ENCODE measurements at places on chromosomes 3 and 15. TPM values are rescaled to one million over a fixed set of nuclear protein-coding genes. Genes with fewer than 3 reads are reported as not detected.

AGTR1 gene
- 3.2 TPM for total RNA-seq

CMTM8 gene
- 17.0 TPM for total RNA-seq

TMCO5A gene
- total RNA-seq = not detected

IGSF10 gene
- 15.9 TPM for total RNA-seq

FGD5 gene
- 45.3 TPM for total RNA-seq

TLR9 gene
- total RNA-seq = 0.20 TPM

- peak overlapping the region; percentile 47 for H3K27ac ChIP-seq
- H3K27me3 ChIP-seq = no peaks in the 10 kb centered on the region
- no peak for DNase-seq
- H3K4me3 ChIP-seq = no peak overlapping the region
- no peaks in the 10 kb centered on the region for H3K4me1 ChIP-seq
Observed at GRCh38 chr15:89052474-89052873, 35.8 kb upstream of the ABHD2 start.

GRCh38 chr3:13707456-13707855, 158.5 kb downstream of the FBLN2 start:
- H3K4me3 ChIP-seq = no peak overlapping the region
- DNase-seq = no peak
- no peak overlapping the region for H3K27ac ChIP-seq
- H3K4me1 ChIP-seq = no peaks in the 10 kb centered on the region

DNA sequence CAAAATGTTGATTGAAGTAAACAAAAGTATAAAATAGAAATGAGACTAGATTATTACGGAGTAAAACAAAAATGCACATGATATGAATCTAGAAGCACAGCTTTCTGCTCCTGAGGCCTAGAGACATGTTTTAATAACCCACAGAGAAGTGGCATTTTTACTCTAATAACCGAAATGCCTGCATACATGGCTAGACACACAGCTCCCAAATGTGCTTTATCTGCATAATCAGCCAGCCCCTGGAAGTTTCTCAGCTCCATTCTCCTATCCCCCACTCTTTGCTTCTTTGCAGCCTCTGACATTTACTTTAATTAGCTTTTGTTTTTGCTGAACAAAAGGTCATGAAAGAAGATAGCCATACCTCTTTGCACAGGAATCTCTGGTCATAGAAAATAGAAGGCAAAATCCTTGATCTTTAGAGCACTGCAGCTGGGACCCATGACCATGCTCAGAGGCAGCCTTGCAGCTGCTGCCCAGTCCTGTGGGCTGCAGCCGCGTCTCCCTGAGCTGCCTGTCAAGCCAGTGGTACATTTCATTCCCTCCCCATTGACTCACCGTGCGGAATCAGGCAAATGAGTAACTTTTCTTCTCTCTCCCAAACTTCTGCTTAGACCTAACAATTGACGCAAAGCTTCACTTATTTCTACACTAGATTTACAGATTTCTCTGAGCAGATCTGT, at the start of gene VEPH1:
VEPH1 (minus strand) TSS at position 501 of the 680 bp plus-strand sequence. CDS start 8,067 bp downstream, outside the sequence.
- H3K36me3 ChIP-seq = no peaks in the 10 kb centered on the region
- peaks cover 3% of the 10 kb centered on the region for H3K27me3 ChIP-seq
- H3K4me3 ChIP-seq = peak within 1 kb of the TSS; percentile 14

GRCh38 chr15:79078003-79078402, 12.6 kb downstream of the RASGRF1 start:
- no peak overlapping the region for H3K27ac ChIP-seq
- H3K36me3 ChIP-seq = no peaks in the 10 kb centered on the region
- no peak overlapping the region for H3K4me3 ChIP-seq
- DNase-seq = no peak
- H3K4me1 ChIP-seq = no peaks in the 10 kb centered on the region
- peaks cover 2% of the 10 kb centered on the region for H3K27me3 ChIP-seq

DNA sequence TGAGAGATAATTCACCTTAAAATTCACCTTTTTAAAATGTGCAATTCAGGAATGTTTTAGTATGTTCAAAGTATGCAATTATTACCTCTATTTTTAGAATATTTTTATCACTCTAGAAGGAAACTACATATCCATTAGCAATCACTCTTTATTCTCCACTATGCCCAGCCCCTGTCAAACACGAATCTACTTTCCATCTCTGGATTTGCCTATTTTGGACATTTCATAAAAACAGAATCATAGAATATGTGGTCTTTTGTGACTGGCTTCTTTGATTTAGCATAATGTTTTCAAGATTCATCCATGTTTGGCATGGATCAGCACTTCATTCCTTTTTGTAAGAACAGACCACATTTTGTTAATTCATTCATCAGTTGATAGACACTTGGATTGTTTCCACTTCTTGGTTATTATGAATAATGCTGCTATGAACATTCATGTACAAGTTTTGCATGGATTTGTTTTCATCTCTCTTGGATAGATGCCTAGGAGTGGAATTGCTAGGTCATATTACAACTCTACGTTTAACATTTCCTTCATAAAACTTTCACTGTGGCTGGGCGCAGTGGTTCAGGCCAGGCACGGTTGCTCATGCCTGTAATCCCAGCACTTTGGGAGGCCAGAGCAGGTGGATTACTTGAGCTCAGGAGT, 12.7 kb downstream of the HMCES start:
- no peak for DNase-seq
- no peak overlapping the region for H3K4me3 ChIP-seq
- H3K27ac ChIP-seq = no peak overlapping the region

DNA sequence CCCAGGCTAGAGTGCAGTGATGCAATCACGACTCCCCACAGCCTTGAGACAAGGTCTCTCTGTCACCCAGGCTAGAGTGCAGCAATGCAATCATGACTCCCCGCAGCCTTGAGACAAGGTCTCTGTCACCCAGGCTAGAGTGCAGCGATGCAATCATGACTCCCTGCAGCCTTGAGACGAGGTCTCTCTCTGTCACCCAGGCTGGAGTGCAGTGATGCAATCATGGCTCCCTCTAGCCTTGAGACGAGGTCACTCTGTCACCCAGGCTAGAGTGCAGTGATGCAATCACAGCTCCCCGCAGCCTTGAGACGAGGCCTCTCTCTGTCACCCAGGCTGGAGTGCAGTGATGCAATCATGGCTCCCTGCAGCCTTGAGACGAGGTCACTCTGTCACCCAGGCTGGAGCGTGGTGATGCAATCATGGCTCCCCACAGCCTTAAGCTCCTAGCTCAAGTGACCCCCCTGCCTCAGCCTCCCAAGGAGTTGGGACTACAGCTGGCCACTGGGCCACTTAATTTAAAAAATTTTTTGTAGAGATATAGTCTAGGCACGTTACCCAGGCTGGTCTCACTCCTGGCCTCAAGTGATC, 26.1 kb downstream of the TFRC start:
- peak; percentile 15 for DNase-seq
- H3K36me3 ChIP-seq = peaks cover 36% of the 10 kb centered on the region
- H3K4me1 ChIP-seq = peaks cover 1% of the 10 kb centered on the region
- no peak overlapping the region for H3K4me3 ChIP-seq

DNA sequence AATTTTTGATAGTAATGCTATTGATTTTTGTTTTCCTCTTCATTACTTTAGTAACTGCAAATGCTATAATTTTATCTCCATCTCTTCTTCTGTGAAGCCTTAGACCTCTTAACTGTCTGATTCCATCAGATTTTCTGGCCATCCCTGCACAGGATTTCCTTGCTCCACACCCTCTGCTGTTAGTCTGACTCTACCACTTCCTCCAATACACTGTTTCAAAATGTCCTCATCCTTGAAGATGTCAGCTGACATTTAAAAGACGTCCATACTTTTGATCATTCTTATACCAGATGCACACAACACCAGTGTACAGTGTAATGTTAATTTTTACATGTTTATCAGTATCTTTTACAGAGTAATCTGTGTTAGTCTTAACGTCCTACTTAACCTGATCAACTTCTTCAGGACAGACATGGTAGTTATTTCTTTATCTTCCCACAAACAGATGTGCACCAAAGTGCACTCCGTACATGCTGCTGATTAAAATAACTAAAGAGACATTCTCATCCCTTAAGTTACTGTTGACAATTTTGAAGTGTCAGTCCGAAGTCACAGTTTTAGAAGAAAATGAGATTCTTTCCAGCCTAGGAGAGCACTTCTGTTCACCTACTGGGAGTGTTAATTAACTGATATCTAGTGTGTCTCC, 102.4 kb upstream of the RASGRP1 start:
- no peaks in the 10 kb centered on the region for H3K4me1 ChIP-seq
- no peak for DNase-seq

- H3K4me3 ChIP-seq = no peak overlapping the region
Observed at GRCh38 chr3:195855471-195856409, 44.0 kb upstream of the MUC4 start.

DNA sequence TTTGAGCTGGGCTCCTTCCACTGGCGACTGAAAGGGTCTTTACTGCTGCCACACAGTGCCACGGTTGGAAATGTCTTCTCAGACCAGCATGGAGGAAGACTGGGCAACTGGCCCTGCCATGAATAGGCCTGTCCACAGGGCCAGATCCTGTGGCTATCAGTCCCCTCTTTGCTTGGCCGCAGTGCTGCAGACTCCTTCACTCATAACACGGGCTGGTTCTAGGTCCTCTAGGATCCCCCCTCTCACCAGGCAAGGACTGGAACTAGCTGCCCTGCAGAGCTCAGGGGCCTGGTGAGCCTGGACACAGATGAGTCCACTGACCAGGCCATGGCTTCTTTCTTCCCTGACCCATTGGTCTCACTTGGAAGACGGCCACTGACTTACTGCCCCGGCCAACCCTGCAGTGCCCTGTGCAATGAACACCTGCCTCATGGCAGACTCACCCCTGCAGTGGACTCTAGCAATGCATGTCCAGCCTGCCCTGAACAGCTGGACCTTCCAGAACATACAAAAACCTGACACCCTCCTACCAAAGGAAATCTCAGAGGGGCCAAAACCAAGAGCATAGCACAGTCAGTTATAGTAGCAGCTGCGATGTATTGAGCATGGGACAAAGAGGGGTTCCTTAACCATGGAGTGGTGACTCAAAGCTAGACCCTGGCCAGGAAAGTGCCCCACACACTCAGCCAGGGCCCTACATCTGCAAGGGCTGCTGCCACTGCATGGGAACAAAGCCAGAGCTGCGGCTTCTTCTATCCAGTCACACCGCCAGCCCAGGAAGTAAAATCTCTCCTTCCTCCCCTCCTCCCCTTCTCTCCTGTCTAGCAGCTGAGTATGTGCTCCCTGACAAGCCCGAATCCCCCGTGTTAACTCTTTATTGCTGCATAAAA, 72.1 kb upstream of the ITGA11 start:
- H3K27ac ChIP-seq = no peak overlapping the region
- no peaks in the 10 kb centered on the region for H3K4me1 ChIP-seq
- H3K4me3 ChIP-seq = no peak overlapping the region
- H3K27me3 ChIP-seq = no peaks in the 10 kb centered on the region
- no peak for DNase-seq

- H3K36me3 ChIP-seq = no peaks in the 10 kb centered on the region
- H3K27ac ChIP-seq = no peak overlapping the region
- no peaks in the 10 kb centered on the region for H3K4me1 ChIP-seq
- no peaks in the 10 kb centered on the region for H3K27me3 ChIP-seq
Observed at GRCh38 chr15:83504365-83504764, 57.2 kb downstream of the SH3GL3 start.

DNA sequence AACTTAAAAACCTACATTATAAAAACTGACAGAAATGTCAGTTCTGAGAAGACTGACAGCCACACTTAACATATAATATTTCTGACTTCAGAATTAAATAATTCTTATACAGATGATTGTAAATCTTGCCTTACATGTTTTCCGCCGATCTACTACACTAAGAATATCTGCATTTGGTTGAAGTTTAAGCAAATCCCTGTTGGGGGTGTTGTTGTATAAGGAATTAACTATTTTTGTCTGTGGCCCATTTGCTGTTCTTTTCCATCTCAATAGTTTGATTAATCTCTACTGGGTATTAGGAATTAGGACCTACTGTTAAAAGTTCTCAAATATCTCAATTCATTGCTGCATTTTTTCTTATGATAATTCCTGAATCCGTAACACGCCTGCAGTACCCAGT, 838.3 kb upstream of the ROBO1 start:
- no peaks in the 10 kb centered on the region for H3K4me1 ChIP-seq
- H3K4me3 ChIP-seq = no peak overlapping the region
- no peaks in the 10 kb centered on the region for H3K36me3 ChIP-seq
- H3K27ac ChIP-seq = no peak overlapping the region
- H3K27me3 ChIP-seq = no peaks in the 10 kb centered on the region

DNA sequence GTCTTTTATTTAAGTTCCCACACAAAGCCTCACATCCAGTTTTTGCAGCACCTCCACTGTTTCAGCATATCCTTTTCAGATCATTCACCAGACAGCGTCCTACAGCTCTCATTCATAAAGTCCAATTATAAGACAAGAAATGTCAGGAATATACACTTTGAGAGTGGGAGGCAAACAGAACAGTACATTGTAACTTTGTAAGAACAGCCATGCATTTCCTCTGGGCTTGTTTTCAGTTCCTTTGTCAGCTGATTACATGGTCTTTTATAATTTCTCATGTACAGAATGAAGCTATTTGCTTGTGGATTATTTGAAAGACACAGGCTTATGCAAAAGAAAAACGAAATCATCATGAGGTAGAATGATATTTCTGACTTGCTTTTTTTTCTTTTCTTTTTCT, 85.7 kb downstream of the SOX2 start:
- H3K27me3 ChIP-seq = no peaks in the 10 kb centered on the region
- H3K4me3 ChIP-seq = no peak overlapping the region

DNA sequence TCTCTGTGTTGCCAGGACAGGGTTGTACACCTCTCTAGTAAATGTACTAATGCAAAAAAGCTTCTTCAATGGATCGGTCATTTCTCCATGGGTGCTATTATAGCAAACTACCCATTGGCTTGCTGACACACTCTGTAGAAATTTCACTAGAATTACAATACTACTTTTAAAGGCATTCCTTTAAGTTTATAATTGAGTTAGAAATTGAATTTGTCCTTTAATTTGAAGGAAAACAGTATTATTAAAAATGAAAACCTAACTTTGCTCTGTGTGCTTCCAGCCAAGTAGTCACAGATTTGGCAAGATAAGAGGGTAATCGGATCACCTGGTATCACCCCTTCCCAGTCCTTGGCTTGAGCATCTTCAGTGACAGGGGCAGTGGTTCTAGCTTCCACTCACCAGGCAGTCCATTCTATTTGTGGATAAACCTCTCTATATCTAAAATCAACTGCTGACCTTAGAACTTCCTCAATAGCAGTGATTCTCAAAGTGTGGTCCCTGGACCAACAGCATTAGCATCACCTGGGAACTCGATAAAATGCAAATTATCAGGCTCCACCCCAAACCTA, 93.2 kb downstream of the GHSR start:
- H3K4me1 ChIP-seq = no peaks in the 10 kb centered on the region
- H3K36me3 ChIP-seq = peaks cover 12% of the 10 kb centered on the region
- H3K27me3 ChIP-seq = no peaks in the 10 kb centered on the region

GRCh38 chr15:29670998-29671981, 151.0 kb downstream of the TJP1 start:
- H3K36me3 ChIP-seq = no peaks in the 10 kb centered on the region
- H3K4me3 ChIP-seq = no peak overlapping the region
- H3K27me3 ChIP-seq = no peaks in the 10 kb centered on the region
- DNase-seq = peak; percentile 70

- no peaks in the 10 kb centered on the region for H3K36me3 ChIP-seq
- no peaks in the 10 kb centered on the region for H3K27me3 ChIP-seq
- H3K4me1 ChIP-seq = no peaks in the 10 kb centered on the region
- no peak overlapping the region for H3K27ac ChIP-seq
- H3K4me3 ChIP-seq = no peak overlapping the region
Observed at GRCh38 chr3:103794656-103795055, 1359.8 kb downstream of the ZPLD1 start.

GRCh38 chr15:38424101-38424552, 29.8 kb upstream of the FAM98B start:
- no peaks in the 10 kb centered on the region for H3K27me3 ChIP-seq
- no peak overlapping the region for H3K27ac ChIP-seq
- DNase-seq = no peak
- no peaks in the 10 kb centered on the region for H3K4me1 ChIP-seq
- no peak overlapping the region for H3K4me3 ChIP-seq
- no peaks in the 10 kb centered on the region for H3K36me3 ChIP-seq
